ENCODE measurements at places on chromosomes 6 and 20.

GRCh38 chr20:14342918-14343317, 5.5 kb upstream of the FLRT3 start:
- no peak for DNase-seq

DNA sequence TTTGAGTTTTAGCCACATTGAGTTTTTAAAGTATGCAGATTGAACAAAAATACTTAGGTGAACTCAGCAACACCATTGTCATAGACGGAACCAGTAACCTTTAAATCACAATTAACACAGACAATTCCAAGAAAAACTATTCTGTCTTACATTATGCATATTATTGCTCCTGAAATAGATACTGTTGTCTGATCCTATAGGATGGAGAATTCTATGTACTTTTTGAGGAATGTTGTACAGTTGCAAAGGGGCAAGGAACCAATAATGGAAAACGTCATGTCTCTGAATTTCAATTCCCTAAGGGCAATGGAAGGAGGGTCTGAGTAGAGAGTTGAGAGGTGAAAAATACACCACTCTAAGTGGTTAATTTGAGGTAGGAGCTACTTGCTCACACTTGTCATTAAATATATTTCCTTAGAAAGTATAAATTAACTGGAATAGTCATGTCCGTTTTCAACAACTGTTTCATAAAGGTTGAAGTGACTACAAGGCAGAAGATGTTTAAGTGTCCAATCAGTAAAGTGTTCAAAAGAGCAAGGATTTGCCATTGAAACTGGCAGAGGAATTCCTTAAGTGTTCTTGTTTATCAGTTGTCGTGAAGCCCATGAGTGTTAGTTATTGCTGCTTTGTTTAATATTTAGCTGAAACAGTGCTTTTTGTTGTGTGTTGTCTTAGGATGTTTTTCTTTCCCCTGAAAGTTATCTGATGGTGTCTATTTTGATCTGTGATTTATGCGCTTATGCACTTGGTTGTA, 1.3 kb downstream of the NKAIN2 start:
- peak; percentile 75 for DNase-seq

DNA sequence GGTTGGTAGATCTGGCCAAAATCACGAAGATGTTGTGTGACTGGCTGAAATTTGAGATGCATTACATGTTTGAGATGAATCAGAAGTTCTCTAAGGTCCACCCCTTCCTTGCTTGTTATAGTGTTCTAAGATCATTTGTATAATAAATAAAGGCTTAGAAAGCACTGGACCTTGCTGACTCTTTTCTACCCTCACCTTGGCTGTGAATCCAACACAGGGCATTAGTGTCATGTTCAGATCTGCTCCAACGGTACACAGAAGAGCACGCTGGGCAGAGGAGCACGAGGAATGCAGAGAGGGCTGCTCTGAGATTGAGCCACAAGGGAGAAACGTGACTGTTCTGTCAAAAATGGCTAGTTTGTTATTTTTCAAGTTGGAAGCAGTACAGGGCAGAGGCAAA, 169.5 kb upstream of the HDAC2 start:
- no peak for DNase-seq

DNA sequence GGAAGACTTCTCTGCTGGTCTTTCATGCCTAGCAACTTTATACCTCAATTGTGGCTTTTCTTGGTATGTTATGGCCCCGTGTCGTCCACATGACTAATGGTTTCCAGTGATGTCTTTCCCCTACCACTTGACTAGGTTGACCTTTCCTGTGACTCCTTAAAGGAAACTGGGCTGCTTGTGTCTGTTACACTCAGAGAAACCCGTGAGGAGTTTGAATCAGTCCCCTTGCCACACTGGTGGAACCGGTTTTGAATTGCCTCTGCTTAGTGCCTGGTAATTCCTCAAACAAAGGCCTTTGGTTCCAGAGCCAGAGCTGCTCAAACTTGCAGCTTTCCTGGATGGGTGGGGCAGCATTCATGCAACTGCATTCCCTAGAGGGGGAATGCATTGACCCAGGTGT, 21.9 kb downstream of the ECT2L start:
- peak; percentile 18 for DNase-seq

DNA sequence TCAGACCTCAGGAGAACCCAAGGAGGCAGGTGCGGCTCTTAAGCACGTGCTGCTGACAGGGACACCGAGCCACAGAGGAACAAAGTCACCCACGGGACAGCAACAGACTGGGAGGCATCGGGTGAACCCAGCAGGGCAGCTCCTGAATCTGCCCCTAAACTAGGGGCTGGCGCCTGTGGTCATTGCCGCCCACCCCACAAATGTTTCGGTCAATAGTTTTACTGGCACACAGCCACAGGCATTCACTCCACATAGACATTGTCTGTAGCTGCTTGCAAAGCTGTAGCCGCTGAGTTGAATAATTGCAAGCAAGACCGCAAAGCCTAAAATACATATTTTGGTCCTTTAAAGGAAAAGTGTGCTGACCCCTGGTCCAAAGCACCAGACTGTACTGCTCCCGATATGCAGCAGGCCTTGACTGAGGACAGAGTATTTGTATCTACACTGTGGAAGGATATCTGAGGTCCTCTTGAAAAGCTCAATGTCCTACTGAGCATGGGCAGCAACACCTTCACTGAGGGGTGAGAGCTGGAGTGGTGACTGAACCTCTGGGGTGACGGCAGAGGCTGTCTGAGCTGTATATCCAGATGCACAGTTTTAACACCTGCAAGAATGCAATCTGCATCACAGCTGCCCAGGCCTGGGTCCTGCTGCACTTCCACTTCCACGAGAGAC, 310.3 kb downstream of the THBS2 start:
- DNase-seq, result no peak

GRCh38 chr6:119355157-119355556, 5.6 kb upstream of the MAN1A1 start:
- no peak for DNase-seq
